ENCODE measurements at places on chromosomes 5 and 9.

DNA sequence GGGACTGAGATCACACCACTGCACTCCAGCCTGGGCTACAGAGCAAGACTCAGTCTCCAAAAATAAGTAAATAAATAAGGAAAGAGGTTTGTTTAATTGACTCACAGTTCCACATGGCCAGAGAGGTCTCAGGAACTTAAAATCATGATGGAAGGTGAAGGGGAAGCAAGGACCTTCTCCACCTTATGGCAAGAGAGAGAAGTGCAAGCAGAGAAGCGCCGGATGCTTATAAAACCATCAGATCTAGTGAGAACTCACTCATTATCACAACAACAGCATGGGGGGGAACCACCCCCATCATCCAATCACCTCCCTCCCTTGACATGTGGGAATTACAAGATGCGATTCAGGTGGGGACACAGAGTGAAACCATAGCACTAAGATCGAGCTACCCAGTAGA is 22.8 kb upstream of the RGMB start:
- no peak for DNase-seq

DNA sequence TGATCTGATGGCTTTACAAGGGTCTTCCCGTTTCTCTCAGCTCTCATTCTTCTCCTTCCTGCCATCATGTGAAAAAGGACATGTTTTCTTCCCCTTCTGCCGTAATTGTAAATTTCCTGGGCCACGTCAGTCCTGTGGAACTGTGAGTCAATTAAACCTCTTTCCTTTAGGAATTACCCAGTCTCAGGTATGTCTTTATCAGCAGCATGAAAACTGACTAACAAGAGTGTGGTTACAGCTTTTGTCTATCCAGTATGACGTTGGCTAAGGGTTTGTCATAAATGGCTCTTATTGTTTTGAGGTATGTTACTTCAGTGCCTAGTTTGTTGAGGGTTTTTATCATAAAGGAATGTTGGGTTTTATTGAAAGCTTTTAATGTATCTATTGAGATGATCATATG is 501.6 kb downstream of the CAAP1 start:
- DNase-seq = no peak

DNA sequence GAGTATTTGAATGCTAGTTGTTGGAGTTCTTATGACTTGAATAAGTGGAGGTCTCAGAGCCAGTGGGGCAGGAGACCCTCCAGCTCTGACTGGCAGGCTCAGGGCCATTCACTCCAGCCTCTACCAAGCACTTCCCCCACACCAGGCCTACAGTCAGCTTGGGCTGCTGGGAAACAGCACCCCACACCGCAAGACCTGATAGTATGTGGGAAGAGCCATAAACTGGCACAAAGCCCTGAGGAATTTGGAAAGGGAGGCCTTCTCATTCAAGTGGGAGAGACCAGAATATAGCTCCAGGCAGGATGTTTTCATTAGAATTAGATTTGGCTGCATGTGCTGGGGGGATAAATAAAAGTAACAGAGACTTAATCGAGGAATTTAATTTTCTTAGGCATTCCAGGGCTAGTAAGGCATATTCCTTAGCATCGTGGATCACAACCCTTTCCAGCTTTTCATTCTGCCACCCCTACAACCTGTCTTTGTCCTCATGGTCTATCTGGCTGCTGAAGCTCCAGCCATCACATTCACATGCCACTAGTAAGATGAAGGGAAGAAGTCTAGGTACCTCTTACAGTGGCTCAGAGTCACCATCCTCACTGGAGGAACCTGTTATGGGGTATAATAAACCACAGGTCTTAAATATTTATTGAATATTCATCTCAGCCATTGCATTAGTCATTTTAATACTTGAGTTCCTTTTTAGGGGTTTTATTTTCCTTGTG is 47.5 kb downstream of the TMOD1 start:
- no peak for DNase-seq

- no peak for DNase-seq
Observed at GRCh38 chr9:105138306-105138801, 106.1 kb upstream of the SLC44A1 start.

- DNase-seq = no peak
Observed at GRCh38 chr9:126665644-126666035, 51.9 kb downstream of the LMX1B start.

GRCh38 chr5:77171141-77171910 is 39.2 kb upstream of the PDE8B start:
- DNase-seq = no peak

Data from substantia nigra (tissue), 51 donors.